ENCODE measurements at places on chromosomes 5 and 9.

- DNase-seq = no peak
- H3K4me3 ChIP-seq = no peak overlapping the region
- no peaks in the 10 kb centered on the region for H3K36me3 ChIP-seq
- H3K27me3 ChIP-seq = no peaks in the 10 kb centered on the region
Measured at GRCh38 chr9:131091352-131091992, 4.9 kb upstream of the AIF1L start.

DNA sequence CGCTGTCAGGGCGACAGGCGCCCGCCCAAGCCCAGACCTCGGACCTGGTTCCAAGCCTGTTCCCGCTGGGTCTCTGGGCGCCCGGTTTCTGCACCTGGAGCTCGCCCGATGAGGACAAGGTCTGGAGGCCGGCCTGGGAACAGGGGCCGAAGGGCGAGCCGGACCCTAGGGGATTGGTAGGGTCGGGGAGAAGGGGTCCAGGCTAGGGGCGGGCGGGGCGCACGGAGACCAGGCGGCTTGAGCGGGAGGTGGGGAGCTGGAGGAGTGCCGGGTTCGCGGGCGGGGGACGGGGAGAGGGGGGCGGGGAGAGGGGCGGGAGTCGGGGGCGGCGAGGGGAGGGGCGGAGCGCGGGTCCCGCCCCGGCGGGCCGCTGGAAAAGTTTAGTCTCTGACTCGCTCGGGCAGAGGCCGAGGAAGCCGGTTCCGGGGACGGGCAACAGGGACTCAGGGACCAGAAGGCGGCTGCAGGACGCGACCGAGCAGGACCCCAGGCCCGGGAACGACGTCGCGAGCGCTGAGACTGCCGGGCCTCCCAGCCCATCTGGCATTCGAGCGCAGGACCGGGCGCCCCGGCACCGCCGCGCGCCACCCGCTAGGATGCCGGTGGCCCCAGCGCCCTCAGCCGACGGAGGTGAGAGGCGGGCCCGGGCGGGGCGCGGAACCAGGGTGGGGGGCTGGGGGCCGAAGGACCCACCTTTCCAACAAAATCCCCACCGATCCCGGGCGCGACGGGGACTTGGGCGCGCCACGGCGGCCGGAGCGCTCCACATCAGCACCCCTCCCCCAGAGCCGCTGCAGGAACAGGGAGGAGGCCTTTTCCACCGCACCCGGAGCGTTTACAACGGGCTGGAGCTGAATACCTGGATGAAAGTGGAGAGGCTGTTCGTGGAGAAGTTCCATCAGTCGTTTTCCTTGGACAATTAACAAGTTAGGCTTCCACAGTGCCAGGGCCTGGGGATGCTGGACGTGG is at the start of gene S1PR3:
Gene S1PR3 (plus strand): TSS at position 403 of the 969 bp plus-strand sequence. CDS start 9,733 bp downstream, outside the sequence.
- H3K4me3 ChIP-seq = peak within 1 kb of the TSS; percentile 85
- peak; percentile 86 for DNase-seq
- no peak within 1 kb of the TSS for H3K27ac ChIP-seq
- H3K4me1 ChIP-seq = peaks cover 13% of the 10 kb centered on the region

DNA sequence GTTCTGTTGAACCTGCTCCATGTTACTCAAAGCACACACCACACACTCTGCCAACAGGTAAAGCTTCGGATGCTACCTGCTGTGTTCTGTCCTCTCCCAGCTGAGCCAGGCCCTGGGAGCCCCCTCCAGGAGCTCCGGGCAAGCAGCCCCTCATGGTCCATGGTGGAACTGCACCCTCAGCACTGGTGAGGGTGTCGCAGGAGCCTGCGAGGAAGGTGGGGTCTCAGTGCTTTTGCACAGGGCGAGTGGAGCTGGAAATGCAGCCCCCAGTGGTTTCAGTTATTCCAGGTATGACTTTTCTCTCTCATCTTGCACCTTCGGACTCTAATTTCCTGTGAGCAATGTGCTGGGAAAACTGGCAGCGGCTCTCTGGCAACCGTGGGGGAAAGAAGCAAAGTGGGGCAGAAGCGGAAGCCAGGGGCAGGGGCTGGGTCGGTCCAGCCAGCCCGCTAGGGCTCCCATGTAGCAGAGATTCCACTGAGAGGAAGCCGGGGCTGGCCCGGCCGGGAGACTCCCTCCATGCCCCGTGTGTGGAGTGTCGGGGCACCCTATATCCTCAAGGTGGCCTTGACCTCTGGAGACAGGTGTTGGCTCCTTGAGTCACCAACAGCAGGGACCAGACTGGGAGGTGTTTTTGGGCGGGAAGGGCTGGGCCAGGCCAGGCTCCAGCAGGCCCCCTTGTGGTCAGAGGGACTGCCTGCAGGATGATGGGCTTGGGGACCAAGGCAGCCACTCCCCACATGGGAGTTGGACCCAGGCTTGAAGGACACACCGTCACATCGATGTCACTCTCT is 75.6 kb upstream of the PRSS3 start:
- peak; percentile 15 for DNase-seq
- peaks cover 6% of the 10 kb centered on the region for H3K4me1 ChIP-seq
- no peaks in the 10 kb centered on the region for H3K27me3 ChIP-seq
- H3K36me3 ChIP-seq = no peaks in the 10 kb centered on the region
- H3K4me3 ChIP-seq = no peak overlapping the region

- no peaks in the 10 kb centered on the region for H3K36me3 ChIP-seq
- no peak overlapping the region for H3K4me3 ChIP-seq
- H3K27ac ChIP-seq = no peak overlapping the region
Measured at GRCh38 chr5:133736512-133736911, 124.2 kb upstream of the FSTL4 start.

- no peaks in the 10 kb centered on the region for H3K27me3 ChIP-seq
- no peaks in the 10 kb centered on the region for H3K36me3 ChIP-seq
- no peak overlapping the region for H3K27ac ChIP-seq
Measured at GRCh38 chr5:58641533-58641932, 58.7 kb downstream of the RAB3C start.

All from kidney (tissue), 22 donors.